ENCODE measurements at places on chromosomes 7 and 10.

- DNase-seq: no peak
Observed at GRCh38 chr10:74174521-74174920, 23.5 kb downstream of the ADK start.

DNA sequence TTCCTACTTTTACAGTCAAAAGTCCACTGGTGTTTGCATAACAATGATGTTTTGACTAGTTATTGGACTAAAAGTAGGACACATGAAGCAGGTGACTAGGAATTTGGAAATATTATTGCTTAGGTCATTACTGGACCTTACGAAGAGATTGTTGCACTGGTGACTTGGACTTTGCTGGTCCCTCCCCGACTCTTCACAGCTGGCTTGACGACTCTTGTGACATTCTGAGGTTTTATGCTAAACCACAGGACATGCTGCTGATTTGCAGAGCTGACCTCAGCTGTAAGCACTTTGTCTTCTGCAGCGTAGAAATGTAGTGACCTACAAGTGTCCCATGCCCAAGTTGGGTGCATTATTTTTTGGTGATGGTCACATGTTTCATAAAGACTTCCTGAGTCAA lies 21.9 kb downstream of the PCBD1 start:
- no peak for DNase-seq

DNA sequence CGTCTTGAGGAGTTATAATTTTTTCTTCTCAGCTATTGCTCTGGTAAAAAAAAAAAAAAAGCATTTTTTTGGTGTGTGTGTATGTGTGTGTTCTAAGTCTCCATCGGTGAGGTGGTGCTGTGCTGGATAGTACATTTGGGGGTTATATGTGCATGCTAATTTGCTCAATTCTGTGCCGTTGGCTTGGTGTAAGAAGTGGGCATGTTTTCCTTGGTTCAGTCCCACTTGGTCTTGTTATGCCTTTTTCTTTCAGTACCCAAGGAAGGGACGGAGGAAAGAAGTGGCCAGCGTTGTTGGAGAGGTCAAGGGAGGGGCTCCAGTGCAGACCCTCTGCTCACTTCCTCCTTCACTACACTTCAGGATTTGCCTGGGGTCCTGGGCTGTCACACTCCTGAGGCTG lies 20.4 kb downstream of the LRMDA start:
- DNase-seq: no peak

GRCh38 chr10:856416-857157 lies 74.9 kb downstream of the LARP4B start:
- no peak for DNase-seq

DNA sequence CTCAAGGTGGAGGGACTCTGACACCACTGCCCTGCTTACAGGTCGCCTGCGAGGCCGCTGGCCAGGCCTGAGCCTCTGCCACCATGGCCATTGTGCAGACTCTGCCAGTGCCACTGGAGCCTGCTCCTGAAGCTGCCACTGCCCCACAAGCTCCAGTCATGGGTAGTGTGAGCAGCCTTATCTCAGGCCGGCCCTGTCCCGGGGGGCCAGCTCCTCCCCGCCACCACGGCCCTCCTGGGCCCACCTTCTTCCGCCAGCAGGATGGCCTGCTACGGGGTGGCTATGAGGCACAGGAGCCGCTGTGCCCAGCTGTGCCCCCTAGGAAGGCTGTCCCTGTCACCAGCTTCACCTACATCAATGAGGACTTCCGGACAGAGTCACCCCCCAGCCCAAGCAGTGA lies 2.8 kb downstream of the LZTS2 start:
- no peak for DNase-seq

GRCh38 chr10:14385596-14386593 lies 55.2 kb upstream of the FRMD4A start:
- peak; percentile 60 for DNase-seq

GRCh38 chr7:127592550-127592949 lies 986 bp upstream of the FSCN3 start:
- DNase-seq: no peak

DNA sequence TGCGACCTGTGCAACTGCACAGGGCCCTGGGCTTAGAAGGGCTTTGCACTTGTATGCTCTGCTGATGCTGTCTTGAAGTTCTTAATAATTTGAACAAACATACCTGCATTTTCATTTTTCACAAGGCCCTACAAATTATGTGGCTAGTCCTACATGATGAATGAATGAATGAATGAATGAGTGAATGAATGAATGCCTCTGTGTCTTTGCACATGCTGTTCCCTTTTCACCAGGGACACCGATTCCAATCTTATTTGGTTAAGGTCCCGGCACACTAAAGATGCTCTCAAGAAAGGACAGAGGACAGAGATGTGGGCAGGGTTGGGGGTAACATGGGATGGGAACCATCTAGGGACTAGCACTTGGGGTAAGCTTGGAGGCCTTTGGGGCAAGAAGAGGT lies 39.4 kb upstream of the CHST3 start:
- no peak for DNase-seq

DNA sequence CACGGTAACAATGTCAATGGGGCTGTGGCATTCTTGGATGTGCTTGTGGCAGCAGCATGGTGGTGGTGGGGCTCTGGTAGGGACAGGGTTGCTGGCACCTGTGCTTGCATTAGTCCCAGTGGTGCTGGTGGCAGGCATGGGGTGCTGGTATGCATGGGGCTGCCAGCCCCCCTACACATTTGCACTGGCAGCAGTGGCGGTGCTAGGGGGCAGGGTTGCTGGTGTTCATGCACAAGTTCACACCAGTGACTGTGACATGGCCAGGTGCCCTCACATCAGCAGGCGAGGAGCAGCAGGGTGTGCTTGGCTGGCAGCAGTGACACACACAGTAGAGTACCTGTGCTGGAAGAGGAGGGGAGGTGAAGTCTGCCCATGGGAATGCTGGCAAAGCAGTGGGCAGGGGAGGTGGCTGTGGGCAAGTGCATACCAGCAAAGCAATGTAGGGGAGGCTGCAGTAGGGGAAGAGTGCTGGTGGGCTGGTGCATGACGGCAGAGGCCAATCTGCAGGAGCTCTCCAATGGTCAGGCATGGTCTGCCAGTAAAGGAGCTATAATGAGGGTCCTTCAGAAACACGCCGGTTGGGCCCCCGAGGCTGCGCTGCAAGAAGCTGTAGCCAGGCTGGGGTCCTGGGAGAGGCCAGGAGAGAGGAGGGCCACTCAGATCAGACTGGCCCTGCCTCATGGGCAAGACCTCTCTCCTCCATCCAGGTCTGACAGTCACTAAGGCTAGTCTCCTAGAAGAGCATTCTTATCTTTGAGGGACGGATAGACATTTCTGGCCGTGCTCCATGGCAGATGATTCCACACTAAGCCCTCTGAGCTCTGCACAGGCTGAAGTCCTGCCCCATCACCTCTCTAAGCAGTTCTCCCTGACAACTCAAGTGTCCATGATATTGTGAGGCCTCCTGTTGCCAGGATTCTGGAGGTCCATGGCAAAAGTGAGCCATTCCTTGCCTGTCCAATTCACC lies 406.4 kb downstream of the SEMA3D start:
- no peak for DNase-seq

DNA sequence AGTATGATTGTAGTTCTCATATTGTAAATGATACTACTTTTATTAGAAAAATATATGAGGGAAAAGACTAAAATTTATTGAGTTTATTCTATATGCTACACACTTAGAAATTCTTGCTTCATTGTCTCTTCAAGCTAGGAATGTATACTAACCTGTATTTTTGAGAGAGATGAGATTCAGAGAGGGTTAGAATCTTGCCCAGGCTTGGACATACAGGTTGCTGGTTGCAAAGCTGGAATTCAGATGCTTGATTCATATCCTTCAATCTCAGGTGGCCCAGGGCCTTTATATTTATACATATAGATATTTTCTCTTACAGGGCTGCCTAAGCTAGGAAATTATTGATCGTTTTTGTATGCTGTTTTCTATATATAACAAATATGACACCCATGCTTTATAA lies 324.2 kb downstream of the CDK14 start:
- DNase-seq: no peak

- DNase-seq: no peak
Observed at GRCh38 chr7:76261931-76262330, 40.5 kb upstream of the HSPB1 start.

DNA sequence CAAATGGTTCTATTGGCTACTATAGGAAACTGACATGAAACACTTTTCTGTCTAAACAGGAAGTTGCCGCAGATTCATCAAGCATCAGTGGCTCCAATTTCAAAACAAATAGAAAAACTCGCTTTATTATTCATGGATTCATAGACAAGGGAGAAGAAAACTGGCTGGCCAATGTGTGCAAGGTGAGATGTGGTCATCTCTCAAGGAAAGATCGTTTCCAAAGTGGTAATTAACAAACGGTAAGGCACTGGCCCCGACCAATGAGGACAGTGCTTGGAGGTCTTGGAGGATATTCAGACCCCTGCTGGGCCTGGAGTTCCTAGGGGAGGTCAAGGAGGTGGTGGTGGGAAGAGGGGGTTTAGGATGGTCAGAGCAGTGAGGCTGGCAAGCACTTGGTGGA lies 2.6 kb downstream of the PNLIP start:
- no peak for DNase-seq

DNA sequence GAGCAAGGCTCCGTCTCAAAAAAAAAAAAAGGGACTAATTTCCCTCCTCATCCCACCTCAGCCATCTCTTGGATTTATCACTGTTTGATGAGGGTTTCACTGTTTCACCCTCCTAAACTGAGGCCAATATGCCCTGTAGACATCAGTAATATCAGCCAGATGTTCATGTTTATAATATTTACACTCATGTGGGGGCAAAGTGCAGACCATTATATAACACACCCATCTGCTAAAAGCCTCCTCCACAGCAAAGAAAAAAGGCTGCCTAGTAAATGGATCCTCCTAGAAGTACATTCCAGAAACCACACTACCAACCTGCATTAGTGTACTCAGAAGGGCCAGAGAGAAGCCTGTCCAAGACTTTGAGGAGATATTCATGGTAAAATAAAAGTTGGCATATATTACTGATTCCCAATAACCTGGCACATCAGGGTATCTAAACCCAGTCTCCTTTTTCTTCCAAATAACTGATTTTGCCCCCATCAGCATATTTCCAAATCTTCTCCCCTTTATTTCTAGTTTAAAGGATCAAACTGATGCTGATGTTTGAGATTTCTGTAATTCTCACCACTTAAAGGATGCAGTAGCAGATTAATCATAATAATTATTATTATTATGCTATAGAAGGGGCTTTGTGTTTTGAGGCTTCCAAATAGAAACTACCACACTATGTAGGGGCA lies 55.1 kb downstream of the LGI1 start:
- no peak for DNase-seq

GRCh38 chr7:111262293-111263116 lies 171.6 kb downstream of the LRRN3 start:
- DNase-seq: no peak

DNA sequence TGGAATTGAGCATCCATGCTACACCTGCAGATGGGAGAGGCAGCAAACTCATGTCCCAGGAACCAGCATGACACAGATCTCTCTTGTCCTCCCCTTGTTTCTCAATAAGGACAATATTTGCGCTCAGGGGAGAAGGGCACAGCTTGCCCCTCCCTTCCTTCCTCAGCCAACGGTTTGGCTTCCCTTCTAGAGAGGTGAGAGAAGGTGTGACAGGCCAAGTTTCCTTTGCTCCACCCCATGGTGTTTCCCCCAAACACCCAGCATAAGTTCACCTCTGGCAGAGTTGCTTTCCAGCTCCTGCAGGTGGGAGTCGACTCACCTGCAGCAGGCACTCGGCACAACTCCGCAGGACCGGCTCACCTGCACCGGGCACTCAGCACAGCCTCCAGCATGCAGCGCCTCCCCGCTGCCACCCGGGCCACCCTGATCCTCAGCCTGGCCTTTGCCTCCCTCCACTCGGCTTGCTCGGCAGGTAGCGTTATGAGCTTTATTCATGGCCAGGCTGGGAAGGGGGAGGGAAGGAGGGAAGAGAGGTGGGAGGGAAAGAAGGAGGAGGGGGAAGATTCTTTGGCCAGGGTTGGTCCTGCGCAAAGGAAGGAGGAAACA lies at the start of the genes ATP6V0A4 and TMEM213:
TSS of gene ATP6V0A4 (minus strand) at position 482 of the 606 bp plus-strand sequence. CDS start 26,949 bp downstream, outside the sequence.
TSS of gene TMEM213 (plus strand) at position 280 of the 606 bp plus-strand sequence. CDS start at position 391, 111 bp downstream.
- DNase-seq: no peak

DNA sequence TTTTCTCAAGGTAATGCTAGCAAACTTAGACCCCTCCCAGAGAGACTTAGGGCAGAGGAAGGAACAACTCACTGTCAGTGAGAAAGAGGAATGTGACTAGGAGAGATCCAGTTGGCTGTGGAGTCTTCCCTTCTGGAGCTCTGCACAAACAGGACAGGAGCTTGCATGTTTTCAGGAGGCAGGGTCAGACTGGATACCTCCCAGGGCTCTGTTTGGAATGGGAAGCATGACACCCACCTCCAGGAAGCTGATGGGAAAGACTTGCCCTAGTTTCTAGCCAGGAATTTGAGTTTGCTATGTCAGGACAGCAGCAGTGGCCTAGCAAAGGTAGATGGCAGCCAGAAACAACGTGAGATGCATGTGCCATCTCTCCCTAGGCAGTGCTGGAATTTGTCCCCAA lies 40.6 kb downstream of the GHRHR start:
- DNase-seq: no peak

GRCh38 chr7:133428876-133429275 lies 176.0 kb downstream of the EXOC4 start:
- no peak for DNase-seq

DNA sequence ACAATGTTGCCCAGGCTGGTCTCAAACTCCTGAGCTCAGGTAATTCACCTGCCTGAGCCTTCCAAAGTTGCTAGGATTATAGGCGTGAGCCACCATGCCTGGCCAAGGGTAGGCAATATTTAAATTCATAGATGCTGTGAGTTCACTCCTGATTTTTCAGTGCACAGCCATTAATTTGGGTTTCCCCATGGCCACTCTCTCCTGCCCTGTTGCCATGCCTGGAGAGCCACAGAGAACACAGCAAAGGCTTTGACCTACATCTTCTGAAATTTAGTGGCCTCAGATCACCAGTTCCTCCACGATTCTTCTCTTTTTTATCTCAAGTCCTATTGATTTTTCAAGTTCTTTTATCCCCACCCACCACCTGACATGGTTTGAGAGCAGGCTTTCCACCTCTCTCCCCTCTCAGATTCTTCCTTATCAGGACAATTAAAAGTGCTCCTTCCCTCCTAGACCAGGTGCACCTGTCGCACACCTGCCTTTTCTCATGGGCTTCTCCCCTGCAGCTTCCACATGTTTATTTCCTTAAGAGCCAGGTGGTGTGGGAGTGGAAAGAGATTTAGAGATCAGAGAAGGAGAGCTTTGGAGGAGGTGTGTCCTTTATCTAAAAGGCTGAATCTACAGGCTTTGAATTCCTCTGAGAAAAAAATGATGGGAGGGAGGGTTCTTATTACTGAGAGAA lies 123.8 kb downstream of the ADRA2A start:
- no peak for DNase-seq

DNA sequence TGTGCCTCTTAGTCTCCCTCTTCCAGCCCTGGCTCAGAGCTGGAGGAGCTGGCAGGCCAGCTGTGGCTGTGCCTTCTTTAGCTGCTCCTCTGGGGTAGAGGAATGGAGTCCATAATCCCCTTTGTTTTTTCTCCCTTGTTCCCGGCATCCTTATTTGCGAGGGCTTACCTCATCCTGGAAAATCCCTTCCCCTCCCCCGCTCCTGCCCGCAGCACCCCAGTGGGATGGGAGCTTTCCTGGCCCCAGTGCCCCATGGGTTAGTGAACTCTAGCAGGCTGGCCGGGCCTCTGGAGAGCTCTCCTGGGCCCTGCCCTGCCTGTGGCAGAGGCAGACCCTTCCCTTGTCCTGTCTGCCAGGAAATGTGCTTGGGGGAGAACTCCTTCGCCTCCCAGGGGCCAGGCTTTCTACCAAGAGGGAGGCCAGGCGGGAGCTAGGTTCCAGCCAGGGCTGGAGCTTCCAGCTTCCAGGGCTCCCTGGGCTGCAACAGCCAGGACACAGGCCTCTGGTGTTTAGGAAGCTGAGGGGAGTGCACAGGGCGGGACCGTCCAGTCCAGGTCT lies 16.5 kb upstream of the TRIM8 start:
- DNase-seq: no peak

- DNase-seq: no peak
Observed at GRCh38 chr7:89133357-89133756, 337.8 kb upstream of the TEX47 start.

- DNase-seq: no peak
Observed at GRCh38 chr10:5479481-5480161, 19.7 kb downstream of the CALML5 start.
